ENCODE measurements at places on chromosomes 5 and 9.

DNA sequence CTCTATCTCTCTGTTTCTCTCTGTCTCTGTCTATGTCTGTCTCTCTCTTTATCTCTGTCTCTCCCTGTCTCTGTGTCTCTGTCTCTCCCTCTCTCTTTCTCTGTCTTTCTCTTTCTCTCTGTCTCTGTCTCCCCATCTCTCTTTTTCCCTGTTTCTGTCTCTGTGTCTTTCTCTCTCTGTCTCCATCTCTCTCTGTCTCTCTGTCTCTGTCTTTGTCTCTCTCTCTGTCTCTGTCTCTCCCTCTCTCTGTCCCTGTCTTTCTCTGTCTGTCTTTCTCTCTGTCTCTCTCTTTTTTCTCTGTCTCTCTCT is 2.1 kb upstream of the SLC6A19 start:
- ATAC-seq, result no peak

- ATAC-seq, result peak; percentile 90
Measured at GRCh38 chr5:154647114-154647760, 107.9 kb upstream of the LARP1 start.

DNA sequence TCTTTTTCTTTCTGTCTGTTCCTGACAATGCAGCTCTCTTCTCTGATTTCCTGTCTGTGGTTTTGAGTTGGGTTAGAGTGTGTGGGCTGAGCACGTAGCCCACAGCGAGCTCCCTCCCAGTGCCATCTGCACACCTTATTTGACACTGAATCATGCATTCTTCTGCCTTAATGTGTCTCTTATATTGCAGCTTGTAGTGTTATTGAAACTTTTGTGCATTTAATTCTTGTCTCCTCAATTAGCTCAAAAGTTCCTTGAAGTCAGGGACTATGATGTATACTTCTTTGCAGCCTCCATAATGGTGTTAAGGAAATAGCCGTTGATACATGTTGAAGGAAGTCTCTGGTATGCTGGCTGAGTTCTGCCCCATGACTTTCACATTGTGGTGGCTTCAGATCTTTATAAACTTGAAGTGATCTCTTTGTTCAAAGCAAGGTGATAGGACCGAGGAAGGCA is 576.2 kb upstream of the CLINT1 start:
- no peak for ATAC-seq

DNA sequence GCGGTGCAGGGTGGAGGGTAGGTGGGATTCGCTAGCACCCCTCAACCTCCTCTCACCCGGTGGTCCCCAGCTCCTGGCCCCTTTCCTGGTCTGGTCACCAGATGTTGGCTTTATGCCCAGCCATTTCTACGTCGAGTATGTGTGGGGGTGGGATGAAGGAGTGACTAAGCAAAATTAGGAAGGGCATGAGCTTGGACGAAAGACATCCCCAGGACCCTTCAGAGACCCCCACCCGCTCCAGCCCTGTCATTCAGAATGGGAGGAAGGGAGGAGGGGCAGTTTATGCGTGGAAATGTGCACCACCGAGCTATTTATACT is 742 bp downstream of the BHMT2 start:
- no peak for ATAC-seq

DNA sequence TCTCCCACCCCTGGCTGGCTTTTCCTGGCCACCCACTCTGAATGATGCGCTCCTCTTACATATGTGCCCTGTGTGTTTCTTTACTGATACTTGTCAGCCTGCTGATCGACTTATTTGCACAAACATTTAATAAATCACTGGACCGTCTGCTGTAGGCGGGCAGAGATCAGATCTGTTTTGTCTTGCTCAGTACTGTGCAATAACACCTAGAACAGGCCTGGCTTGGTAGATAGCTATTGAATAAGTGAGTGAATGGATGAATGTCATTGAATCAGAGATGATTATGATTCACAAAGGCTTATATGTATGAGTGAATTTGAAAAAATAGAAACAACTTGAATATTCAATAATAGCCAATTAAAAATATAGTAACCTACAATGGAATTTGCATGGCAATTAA is 165.1 kb downstream of the RGS3 start:
- ATAC-seq, result peak; percentile 80

GRCh38 chr9:77038281-77039036 is 19.0 kb downstream of the FOXB2 start:
- ATAC-seq, result no peak

GRCh38 chr5:79619854-79620253 is 7.6 kb downstream of the TENT2 start:
- ATAC-seq, result no peak

DNA sequence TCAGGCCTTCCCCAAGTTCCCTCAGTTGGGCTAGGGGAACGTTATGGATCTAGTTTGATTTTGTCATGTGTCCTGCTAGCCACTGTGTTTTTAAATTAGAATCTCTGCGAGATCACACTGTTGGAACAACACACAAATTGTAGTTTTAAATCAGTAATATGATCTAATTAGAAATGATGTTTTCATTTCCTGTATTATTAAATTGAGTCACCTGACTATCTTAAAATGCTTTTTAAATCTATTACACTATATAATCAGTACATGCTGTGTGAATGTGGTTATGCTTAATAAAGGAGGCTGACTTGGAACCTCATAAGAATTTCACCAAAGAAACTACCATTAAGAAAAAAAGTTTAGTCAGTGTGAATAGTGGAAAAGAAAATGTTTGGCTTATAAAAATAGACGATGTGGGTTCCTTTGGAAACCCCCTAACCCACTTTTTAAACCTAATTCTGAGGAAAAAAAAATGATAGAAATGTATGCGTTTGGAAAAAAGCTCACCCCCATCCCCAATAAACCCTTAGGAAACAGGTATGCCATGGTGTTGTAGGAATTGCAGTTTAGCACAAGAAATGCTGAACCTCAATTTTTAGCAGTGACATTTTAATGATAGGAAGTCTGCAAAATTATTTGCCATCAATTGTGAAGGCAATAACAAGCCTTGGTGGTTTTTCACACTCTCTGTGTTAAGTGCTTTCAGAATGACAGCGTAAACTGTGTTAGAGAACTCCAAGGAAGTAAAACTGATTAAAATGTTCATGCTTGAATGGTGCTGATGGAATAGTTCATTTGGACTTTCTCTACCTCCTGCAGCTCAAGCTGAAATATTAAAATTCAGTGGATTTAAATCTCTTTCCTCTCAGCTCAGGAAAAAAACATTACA is 59.0 kb downstream of the TLE4 start:
- ATAC-seq, result no peak

DNA sequence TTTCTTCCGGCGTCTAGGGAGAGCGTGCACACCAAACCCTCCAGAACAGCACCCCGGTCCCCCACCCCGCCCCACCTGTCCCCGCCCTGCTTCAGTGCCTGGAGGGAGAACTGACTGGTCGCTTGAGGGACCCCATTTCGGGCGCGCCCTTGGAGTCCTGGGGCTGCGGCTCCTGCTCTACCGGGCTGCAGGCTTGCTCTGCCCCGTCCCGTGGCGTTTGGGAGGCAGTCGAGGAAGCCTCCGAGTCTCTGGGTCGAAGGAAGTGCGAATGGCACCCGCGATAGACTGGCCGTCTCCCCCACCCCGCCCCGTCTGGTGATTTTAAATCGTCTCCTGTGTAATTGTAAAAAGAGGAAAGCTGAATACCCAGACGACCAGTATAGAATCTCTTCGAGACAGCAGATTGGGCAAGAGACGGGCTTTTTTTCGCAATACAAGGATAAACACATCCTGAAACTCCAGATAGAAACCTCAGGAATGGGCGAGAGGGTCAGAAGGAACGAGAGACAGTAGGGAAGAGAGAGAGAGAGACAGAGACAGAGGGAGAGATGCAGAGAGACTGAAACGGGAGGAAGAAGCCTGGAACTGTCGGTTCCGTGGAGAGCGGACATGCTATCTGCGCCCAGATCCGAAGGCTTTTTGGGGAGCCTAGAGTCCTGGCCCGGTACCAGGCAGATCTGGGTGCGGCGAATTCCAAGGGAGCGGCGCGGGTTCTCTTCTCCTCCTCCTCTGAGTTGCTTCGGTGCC is 9.9 kb downstream of the PRDM6 start:
- peak; percentile 66 for ATAC-seq

DNA sequence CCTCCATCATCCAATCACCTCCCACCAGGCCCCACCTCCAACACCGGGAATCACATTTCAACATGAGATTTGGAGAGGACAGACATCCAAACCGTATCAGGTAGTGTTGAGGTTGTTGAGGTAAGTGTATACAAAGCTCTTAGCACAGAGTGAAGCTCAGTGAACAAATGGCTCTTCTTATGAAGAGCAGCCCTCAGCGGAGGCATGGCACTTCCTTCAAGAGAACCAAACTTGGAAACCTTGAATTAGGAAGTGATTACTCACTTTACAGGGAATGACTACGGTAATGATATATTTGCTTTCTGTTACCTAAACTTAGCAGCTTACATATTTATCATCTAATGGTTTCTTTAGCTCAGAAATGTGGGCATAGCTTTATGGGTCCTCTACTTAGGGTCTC is 92.8 kb downstream of the IQGAP2 start:
- no peak for ATAC-seq

DNA sequence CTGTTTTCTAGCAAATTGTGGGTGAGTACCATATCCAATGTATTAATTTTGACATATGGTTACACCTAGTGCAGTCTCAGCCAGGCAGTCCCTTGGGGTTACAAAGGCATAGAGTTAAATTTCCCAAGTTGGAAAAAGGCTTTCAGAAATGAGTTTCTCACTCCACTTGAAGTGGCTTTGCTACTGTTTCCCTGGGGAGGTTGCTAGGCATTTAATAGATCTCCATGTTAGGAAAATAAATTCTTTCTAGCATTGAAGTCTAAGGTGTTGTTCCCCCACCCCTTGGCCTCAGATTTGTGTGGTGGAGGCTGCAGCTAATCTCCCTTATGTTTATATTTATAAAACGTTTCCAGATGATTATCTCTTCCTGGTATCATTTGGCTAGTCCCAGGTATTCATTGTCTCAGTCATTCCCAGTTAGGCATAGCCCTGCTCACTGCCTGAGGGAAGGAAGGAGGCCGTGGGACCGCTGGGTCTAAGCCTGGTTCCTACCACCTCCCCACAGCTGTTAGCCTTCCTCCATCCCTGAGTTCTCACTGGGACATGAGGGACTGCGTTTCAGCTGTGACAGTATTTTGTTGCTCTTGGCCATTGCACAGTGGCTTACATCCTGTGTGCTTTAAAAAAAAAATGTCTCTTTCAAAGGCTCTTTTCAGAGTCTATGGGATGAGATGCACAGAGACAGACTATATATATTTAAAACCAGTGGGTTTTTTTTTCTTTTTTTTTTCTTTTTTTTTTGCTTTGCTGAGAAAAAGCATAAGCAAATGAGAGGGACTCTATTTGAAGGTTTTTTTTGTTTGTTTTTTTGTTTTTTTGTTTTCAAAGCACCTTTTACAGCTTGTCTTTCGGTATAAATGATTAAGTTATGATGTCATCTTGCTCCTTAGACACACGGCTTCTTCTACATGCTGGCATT is 121.5 kb downstream of the MAST4 start:
- ATAC-seq, result no peak

GRCh38 chr5:74454263-74455030 is 186.1 kb downstream of the ENC1 start:
- no peak for ATAC-seq

DNA sequence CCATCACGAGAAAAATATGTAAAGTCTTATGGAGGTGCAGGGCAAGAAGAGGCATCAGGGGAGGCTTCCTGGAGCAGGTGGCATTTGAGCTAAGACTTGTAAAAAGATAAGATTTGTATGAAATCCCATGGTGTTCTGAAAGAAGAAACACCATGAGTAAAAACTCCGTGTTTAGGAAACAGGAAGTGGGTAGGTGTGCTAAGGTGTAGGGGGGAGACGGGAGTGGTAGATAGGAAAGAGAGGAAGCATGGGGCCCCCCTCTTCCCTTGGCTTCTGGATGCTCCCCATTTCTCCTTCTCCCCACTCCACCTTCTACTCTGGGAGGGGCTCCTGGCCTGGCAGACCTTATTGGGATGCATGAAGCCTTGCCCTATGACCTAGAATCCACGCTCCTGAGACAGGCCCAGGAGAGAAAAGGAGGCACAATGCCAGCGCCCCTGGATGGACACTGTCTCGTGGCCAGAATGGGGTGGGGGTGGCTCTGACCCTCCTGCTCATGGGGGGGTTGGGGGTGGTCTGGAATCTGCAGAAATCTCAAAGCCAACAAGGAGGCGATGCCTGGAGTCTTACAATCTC is 103.6 kb downstream of the GTF3C4 start:
- ATAC-seq, result no peak

GRCh38 chr9:99447951-99448350 is 225.9 kb downstream of the SEC61B start:
- no peak for ATAC-seq

GRCh38 chr5:179217356-179217755 is 127.9 kb downstream of the ADAMTS2 start:
- ATAC-seq, result no peak

DNA sequence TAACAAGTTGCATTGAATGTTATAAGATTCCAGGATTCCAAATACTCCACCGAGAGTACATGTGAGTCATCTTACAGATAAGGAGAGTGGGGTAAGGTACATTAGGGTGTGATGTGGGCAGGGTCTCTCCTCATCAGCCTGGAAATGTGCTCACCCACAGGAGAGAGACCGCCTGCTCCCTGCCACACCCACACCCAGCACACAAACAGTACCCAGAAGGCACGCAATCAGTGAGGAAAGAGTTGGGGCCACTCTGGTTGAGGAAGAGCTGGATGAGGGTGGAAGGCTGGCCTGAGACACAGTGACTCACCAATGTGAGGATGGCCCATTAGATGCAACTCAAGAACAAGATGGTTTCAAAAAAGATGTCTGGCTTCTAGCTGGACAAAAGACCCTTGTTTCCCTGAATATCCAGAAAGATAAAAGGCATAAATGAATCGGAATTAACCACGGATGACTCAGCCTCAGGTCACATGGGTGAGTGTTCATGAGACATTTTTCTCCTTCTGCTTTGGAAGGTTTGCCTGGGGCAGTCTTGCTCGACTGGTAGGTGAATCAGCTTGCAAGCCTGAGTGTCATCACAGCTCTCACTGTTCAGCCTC is 51.1 kb upstream of the LHFPL2 start:
- peak; percentile 96 for ATAC-seq

- ATAC-seq, result no peak
Measured at GRCh38 chr5:179833056-179833708, 12.5 kb downstream of the SQSTM1 start.

Data from esophagus mucosa (tissue), 1 donor.